Fibroblast of lung (primary cell): ENCODE measurements at places on chromosomes 3 and 15.
A peak's percentile ranks its signal among the peaks of the same experiment; 100 is the strongest.

DNA sequence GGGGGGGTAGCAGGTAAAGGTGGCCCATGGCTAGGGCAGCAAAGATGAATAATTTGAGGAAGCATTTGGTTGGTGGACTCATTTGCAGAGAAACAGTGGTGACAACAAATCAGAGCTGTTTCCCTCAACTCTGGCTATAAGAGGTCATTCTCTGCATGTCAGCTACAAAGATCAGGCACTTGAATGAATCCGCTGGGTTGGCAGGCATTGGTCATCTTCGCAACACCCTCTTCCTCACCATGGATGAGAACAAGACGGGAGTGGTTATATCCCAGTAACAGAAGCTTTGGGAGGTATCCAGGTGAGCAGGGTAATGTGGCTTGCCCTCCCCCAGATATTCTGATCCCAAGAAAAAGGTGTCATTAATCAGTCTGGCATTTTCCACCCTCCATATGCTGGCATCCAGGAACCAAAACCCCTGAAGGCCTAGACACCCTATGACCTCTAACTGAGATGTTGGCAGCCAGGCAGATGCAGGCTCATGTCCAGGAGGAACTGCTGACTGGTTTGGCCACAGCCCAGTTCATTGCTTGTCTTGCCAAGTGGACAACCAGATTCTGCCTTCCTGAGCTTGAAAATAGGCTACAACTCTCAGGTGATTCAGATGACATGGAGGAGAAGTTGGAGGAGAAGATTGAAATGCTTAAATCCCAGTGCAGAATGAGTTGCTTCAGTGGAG, 108.9 kb upstream of the TRIM42 start:
- peak; percentile 32 for DNase-seq

- DNase-seq, result no peak
These were observed 32.6 kb upstream of the TBC1D21 start for GRCh38 chr15:73840771-73841170.

DNA sequence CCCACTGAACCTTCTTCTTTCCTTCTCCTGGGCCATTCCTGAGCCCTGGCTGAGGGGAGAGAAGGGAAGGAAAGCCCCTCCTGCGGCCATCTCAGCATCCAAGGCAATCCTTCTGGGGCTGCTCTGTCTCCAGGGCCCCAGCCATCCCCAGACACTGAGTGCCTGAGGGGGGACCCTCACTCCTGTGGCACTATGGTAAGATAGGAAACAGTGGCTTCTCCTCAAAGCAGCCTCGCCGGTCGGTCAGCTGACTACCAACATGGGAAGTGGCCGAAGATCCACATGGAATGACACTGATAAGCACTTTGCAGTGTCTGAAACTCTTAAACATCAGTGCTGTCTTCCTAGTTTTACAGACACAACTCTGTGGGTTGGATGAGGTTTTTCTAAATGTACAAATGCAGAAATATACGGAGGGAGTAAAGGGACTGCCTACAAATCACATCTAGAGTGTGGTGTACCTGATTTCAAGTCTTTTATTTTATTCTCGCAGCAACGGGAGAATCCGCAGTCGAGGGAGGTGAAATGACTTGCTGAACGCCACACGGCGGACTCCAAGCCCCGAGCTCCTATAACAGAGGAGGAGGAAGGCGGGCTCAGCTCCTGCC, 973 bp upstream of the ITPKA start:
- no peak for DNase-seq

- DNase-seq, result no peak
These were observed 90.4 kb downstream of the TJP1 start for GRCh38 chr15:29731865-29732264.

DNA sequence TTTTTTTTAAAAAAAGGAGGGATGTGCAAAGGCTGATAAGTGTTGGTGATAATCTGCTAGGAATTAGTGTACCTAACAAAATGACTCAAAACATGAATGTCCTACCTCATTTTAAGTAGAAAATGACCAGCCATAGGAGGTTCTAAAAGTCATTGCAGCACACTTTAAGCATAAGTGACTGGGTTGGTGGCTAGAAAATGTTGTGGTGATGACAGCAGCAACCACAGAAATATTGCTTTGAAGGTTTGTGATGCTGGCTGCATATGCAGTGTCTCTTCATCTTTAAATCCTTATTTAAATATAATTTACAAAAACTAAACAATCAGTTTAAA, 55.2 kb downstream of the CMSS1 start:
- no peak for DNase-seq

DNA sequence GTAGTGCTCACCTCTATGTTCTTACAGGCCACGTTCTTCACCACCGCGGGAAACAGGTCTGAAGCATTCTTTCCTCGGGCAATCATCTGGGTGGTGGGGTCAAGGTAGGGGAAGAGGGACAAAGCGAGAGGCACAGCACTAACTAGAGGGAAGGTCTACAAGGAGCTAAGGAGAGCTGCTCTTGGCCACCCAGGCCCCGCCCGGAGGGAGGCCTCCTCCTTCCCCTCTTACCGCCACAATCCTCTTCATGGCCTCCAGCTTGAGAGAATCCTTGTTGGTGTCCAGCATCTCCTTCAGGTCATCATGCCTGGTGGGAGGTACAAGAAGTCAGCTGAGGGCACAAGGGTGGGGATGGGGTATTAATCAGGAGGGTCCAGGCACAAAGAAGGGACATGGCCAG, 20.5 kb downstream of the AP3B2 start:
- no peak for DNase-seq

DNA sequence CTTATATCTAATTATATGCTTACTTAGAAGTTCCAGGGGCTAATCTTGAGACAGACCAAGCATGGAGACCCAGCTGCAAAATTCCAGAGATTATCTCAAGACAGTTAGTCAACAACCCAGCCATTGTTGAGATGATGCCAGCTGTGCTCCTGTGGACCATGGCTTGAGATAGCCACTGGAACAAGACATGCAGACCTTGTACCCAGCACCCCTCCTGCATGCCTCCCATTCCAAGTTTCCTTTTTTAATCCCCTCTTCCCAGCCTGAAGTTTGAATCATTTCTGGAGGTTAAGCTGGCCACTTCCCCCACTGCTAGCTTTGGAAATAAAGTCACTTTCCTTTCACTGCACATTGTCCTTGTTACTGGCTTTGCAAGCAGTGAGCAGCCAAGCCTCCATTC, 53.8 kb downstream of the IMPG2 start:
- no peak for DNase-seq

DNA sequence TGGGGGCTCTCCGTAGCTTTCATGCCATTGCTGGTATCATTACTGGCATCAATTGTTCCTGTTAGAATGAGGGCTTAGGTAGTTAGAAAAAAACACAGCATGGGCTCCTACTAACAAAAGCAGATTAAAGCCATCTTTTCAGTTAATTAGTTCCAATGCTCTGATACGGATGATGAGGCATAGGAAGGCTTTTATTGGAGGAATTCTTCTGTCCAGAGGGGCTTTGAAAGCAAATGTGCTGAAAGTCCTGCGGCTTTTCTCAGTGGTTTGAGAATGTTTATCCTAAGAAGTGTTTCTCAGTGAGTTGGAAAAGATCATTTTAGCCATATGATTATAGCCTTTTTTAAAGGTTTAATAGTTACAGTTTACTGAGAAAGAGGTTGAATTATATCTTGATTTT, 198.5 kb downstream of the THSD4 start:
- DNase-seq, result peak; percentile 63

DNA sequence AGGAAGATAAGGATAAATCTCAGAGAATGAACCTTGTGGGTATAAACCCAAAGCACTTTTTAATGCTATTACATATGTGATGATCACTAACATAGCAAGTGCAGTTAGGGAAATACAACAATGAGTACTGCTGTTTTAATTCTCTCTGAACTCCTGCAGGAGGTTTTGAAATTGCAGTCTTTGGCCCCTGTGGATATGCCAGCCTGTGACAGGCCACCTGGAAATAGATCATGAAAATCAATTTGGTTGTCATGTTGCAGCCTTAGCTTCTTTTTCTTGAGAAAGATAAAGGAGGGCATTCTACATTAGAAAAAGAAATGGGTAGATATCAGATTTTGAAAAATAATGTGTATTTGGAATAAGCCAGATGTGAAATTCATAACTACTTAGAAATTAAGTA, 103.6 kb downstream of the RSRC1 start:
- DNase-seq, result no peak

- DNase-seq, result peak; percentile 75
These were observed 29.7 kb downstream of the BUB1B start for GRCh38 chr15:40190591-40190990.

DNA sequence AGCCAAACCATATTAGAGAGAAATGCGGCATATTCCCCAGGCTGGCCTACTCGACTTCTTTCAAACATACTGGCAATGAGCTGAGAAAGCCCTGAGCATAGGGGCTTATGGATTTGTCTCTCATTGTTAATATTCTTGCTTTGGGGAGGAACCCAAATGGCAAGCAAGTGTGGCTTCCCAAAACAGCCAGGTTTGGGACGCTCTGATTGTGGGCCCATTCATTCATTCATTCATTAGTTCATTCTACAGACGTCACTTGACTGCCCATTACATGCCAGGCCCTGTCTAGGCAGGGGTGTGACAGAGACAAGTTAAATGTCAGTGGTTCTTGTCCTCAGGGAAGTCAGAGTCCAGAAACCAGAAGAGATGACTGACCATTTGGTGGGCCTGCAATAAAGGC, 77.4 kb upstream of the THBS1 start:
- DNase-seq, result no peak

- DNase-seq, result no peak
These were observed 256.0 kb upstream of the CTDSPL start for GRCh38 chr3:37605572-37606153.

DNA sequence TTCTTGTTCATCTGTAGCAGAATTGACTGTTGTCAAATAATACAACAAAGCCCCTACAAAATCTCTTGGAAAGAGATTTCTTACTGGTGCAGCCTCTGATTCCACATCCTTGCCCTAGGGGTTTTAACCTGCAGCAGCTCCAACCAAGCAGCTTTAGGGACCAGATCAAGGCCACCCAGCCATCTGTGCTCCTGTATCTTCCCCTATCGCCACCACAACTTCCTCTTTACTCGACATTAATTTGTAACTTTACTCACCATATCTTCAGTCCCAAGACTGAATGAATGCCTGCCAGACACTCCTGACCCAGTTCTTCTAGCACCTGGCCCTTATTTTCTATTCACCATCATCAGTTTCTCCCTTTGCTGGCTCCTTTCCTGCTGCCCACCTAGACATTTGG, 156.6 kb upstream of the IL12A start:
- no peak for DNase-seq

GRCh38 chr3:57120040-57120439, 45.1 kb downstream of the IL17RD start:
- DNase-seq, result no peak

DNA sequence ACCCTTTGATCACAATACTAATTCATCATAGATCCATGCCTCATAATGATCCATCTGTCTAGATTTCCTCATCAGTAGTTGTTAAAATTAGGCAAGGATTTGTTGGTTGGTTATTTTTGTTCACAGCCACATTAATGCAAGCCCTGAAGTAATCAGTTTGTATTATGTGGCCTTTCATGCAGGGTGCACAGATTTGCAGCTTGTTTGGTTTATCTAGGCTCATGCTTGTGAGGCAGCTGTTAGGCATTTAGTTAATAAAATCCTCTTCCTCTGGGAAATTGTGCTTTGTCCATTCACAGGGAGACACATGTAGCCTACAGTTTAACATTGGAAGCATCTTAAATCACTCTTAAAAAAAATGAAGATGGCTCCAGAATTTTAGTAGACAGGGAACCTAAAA, 162.8 kb upstream of the ZNF385D start:
- DNase-seq, result peak; percentile 72

- DNase-seq, result no peak
These were observed 149.3 kb downstream of the FMN1 start for GRCh38 chr15:33045066-33045810.

- peak; percentile 79 for DNase-seq
These were observed 61.3 kb downstream of the UACA start for GRCh38 chr15:70701891-70702568.

- peak; percentile 57 for DNase-seq
These were observed 441 bp upstream of the UCN2 start for GRCh38 chr3:48564022-48564421.

- peak; percentile 68 for DNase-seq
These were observed at the start of gene SPSB4 for GRCh38 chr3:141050576-141051442. Gene SPSB4 (plus strand): TSS chr3:141051347. CDS start chr3:141066105, 14,758 bp downstream.

DNA sequence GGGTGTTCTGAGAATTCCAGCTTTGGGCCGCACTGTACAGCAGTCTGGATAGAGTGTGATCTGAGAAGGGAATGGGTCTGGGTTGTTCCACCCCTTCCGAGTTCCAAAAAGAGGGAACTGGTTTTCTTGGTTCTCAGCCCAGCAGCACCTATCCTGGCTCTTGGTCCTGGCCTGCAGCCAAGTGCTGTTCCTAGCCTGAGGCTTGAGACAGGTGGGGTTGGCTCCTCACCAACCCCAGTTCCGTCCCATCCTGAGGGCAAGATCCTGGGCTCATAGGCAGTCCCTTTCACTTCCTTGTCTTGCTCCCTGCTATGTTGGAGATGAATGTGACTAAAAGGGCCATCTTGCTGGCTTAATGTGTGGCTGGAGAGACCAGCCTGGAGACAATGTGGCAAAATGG, 15.2 kb downstream of the IVD start:
- DNase-seq, result no peak

DNA sequence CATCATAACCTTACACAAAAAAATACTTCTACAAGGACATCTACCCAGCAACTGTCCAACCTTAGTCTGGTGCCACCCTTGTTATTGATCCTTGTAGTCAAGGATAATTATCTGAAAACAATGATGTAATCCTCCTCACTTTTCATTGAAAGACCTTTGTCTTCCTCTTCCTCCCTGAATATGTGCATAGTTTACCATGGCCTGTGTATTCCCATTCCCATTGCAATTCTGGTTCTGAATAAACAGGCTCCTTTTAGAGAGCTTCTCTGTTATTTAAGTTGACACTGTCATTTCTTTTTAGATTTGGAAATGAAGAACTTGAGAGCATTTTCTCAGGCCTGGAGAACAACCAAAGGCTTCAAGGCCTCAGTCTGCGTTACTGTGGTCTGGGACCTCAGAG, 53.3 kb upstream of the RNF7 start:
- DNase-seq, result no peak

- peak; percentile 90 for DNase-seq
These were observed 12.1 kb downstream of the FGF7 start for GRCh38 chr15:49435174-49435573.

- no peak for DNase-seq
These were observed 22.6 kb downstream of the STARD5 start for GRCh38 chr15:81301385-81301784.

DNA sequence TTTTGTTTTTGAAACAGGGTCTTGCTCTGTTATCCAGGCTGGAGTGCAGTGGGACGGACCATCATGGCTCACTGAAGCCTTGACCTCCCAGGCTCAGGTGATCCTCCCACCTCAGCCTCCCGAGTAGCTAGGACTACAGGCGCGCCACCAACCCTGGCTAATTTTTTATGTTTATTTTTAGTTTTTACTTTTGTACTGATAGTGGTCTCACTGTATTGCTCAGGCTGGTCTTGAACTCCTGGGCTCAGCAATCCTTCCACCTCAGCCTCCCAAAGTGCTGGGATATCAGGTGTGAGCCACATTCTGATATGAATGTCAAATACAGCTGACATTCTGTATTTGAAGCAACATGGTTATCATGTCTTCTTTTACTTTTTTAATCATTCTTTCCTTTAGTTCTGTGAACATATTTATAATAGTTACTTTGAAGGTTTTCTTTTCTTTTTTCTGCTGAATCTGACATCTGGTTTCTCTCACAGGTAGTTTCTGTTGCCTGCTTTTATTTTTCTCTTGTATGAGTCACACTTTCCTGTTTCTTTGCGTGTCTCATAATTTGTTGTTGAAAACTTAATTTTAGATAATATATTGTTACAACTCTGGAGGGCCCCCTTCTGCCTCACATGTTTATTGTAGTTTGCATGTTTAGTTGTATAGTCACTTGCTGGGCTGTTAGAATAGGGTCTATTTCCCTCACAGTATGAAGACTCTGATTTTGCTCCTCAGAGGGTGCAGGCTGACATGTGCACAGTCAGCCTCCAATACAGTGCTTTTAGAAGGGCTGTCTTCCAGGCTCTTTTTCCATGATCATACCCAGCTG, 8.4 kb upstream of the CNTN4 start:
- no peak for DNase-seq
